ENCODE measurements at places on chromosomes 7 and 10.

GRCh38 chr10:132326925-132327324, 5.1 kb upstream of the LRRC27 start:
- DNase-seq, result no peak

- no peak for DNase-seq
These were observed 1.1 kb upstream of the RGR start for GRCh38 chr10:84243759-84244158.

DNA sequence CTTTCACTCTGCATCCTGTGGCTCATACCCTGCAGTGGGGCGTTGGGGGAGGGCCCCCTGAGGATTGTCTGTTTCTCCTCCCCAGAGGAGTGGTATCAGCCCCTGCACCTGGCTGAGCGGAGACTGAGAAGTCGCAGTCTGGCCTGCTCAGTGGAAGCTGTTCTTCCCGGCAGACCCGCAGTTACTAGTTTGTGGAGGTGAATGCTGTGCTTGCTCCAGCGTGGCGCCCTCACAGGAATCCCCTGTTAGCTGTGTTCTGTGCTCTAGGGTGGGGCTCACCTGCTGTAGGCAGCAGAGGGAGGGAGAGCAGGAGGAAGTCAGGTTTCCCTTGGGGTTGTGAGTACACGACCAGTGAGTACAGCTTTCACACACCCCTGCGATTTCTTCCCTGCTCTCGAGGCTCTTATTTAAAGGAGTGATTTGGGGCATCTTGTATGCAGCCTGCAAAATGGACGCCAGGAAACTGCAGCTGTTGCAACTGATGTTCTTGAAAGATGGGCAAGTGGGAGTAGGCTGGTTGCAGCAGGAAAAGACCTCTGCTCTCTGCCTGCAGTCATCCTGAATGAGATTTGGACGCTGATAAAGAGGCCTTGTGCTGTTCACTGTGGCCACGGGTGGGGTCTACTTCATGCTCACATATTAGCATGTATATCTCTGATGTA, 66.4 kb downstream of the HK1 start:
- no peak for DNase-seq

DNA sequence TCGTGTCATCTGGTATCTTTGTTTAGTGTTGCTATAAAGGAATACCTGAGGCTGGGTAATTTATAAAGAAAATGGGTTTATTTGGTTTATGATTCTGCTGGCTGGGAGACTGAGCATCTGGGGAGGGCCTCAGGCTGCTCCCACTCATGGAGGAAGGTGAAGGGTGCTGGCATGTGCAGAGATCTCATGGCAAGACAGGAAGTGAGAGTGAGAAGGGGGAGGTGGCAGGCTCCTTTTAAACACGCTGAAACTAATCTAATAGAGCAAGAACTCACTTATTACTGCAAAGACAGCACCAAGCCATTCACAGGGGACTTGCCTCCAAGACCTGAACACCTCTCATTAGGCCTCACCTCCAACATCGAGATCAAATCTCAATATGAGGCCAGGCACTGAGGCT, 11.3 kb downstream of the OIT3 start:
- no peak for DNase-seq

- no peak for DNase-seq
These were observed 77.9 kb upstream of the FHIP2A start for GRCh38 chr10:114743521-114744231.

- no peak for DNase-seq
These were observed 172.0 kb downstream of the ZEB1 start for GRCh38 chr10:31490858-31491504.

- DNase-seq, result no peak
These were observed 79.6 kb downstream of the RAPGEF5 start for GRCh38 chr7:22277375-22277774.

- no peak for DNase-seq
These were observed 1.0 kb downstream of the AOAH start for GRCh38 chr7:36723291-36723690.

- DNase-seq, result peak; percentile 58
These were observed 20.1 kb upstream of the ATXN7L1 start for GRCh38 chr7:105896407-105896911.

GRCh38 chr7:6653071-6654003, 16.2 kb downstream of the ZNF316 start:
- no peak for DNase-seq

DNA sequence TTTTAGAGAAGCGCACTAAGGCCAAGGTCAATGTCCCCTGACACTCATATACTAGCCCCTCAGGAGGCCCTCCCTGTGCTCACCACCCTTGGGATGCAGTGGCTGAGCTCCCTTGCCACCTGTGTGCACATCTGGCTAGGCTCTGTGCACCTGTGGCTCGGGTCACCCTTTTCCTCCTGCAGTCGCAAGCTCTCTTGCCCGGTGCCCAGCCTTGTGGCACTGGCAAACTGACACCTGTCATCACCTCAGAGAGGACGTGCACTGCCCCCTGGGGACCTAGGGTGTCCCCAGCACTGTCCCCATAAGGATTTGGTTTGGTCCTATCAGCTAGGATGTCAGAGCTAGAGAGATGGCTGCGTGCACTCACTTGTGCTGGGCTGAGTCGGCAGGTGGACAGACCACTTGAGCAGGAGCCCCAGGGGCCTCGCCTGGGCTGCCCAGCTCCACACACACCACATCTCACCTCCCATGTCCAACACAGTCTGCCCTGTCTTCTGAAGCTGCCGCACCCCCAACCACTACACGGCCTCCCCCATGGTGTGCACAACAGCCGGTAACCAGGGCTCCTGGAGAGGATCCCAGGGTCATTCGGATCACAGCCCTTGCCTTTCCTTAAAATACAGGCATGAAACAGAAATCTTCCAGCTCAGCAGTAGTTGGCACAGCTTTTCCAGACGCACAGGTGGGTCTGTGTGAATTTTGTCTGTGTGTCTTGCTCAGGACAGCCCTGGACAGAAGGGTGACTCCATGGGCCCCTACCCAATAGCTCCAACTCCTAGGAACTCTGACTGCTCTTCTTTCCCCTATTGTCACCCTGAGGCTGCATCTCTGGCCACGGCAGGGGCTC, 111.0 kb downstream of the GRID1 start:
- DNase-seq, result no peak

DNA sequence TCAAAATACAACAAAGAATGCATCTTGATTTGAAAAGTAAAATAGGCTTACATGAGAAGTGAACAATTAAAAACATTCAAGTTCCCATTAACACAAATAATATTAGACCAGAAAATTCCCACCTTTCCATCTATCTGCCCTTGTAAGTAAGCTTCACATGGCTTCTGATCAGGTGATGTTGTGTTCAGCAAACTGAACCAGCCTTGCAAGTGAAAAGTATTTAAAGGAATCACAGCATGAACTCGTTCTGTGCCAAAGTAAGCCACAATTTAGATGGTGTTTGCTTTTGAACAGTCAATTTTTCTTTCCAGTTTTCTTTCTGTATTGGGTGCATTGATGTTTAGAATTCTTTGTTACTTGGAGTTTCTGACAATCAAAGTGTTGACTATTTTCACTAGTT, 347.9 kb downstream of the TNS3 start:
- DNase-seq, result no peak

DNA sequence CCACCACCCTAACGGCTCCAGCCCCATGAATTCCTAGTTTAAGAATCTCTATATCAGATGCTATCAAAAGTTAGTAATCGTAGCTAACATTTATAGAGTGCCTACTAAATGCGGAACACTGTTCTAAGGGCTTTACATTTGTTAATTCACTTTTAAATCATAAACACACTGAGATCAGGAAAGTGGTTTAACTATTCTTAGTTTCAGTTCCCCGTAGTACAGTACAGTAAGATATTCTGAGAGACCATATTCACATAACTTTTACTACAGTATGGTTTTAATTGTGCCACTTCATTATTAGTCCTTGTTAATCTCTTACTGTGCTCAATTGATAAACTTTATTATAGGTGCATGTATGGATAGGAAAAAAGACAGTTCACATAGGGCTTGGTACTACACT, 22.5 kb downstream of the SYPL1 start:
- no peak for DNase-seq

DNA sequence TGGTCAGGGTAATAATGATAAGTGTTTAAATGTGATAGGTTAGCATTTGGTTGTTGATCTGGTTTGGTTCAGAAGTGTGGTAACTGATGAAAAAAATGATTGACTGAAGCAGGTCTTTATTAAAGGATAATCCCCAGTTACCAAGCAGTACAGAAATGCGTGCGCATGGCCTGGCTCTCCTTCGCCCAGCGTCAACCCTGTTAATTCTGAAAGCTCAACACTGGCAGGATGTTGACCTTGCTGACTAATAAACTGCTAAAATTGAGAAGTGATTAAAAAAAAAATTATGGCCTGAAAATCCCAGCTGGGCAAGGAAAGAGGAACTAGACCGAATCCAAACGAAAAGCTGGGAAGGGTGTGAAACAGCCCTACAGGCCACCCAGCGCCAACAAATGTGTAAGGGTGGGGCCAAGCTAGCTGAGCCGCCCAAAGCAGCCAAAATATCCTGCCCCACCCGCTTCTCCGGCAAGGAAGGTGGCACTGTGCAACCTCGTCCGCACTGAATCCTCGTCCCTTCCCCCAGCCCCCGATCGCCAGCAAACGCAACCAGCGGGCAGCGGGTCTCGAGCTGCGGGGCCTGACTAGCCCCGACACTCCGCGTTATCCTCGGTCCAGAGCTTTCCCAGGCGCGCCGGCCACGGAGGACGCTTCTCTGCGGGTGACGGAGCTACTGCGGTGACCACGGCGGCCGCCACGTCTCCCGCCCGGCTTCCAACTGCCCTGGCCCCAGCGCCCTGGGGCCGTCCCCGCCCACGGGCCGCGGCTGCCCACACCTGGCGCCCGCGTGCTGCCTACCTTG, 561 bp downstream of the SHTN1 start:
- DNase-seq, result peak; percentile 78

- DNase-seq, result no peak
These were observed 170.8 kb downstream of the MGMT start for GRCh38 chr10:129637846-129638245.

Measured in Ammon's horn (tissue), 1 donor.